ENCODE measurements at places on chromosomes 7 and 10. TPM values are rescaled to one million over a fixed set of nuclear protein-coding genes. Genes with fewer than 3 reads are reported as not detected.
A peak's percentile ranks its signal among the peaks of the same experiment; 100 is the strongest.

The TSPAN33 gene
- 15.1 TPM for total RNA-seq

The CLCN1 gene
- not detected for total RNA-seq

The PLA2G12B gene
- 10.7 TPM for total RNA-seq

The TAF6 gene
- total RNA-seq, result 31.6 TPM

The MYL7 gene
- not detected for total RNA-seq

The CFAP43 gene
- total RNA-seq, result 0.32 TPM

DNA sequence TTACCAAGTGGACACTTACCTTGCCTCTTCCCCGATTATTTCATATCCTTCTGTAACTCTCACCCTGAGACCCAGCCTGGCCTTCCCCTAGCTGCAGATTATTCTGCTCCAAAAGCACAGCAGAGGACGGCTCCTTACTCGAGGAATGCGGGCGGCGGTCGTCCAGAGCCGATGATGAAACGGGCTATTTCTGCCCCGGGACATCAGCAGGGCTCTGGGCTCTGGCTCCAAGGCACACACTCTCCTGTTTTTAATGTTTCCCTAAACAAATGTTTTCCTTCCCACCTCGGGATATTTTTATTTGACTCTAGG lies 343 bp upstream of the C10orf71 start:
- peak; percentile 23 for DNase-seq

DNA sequence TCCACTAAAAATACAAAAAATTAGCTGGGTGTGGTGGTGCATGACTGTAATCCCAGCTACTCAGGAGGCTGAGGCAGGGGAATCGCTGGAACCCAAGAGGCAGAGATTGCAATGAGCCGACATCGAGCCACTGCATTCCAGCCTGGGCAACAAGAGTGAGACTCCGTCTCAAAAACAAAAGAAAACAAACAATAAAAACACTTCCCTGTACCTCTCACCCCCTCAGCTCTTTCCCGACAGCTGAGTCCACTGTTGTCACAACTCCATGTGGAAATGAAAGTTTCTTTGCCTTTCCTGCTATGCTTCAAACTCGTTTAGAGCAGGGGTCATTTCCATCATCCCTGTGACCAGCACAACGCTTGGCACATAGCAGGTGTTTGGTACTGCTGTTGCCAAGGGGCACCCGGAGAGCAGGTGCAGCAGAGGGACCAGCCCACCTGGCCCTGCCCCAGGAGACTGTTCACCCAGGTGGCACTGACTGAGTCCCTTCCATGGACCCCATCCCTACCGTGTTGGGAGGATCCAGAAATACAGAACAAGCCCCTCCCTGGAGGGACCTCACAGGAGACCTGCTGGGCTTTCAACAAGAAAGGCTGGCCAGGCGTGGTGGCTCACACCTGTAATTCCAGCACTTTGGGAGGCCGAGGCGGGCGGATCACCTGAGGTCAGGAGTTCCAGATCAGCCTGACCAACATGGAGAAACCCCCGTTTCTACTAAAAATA lies 4.9 kb downstream of the TMEM130 start:
- DNase-seq, result no peak

GRCh38 chr7:148402159-148402558 lies 188.4 kb upstream of the C7orf33 start:
- DNase-seq, result no peak

- DNase-seq, result peak; percentile 86
Measured at GRCh38 chr7:130896898-130897514, 163.0 kb upstream of the KLF14 start.

GRCh38 chr10:46559231-46559671 lies 2.8 kb upstream of the GPRIN2 start:
- DNase-seq, result no peak

GRCh38 chr10:45442662-45443061 lies 68.6 kb downstream of the ALOX5 start:
- no peak for DNase-seq
